ENCODE measurements at places on chromosomes 3 and 15.

GRCh38 chr15:76258460-76258859 lies 52.8 kb downstream of the ETFA start:
- no peak for DNase-seq

- DNase-seq: no peak
These were observed 9.8 kb downstream of the TMEM108 start for GRCh38 chr3:133047980-133048379.

GRCh38 chr3:133380481-133381225 lies 19.2 kb upstream of the BFSP2 start:
- no peak for DNase-seq

DNA sequence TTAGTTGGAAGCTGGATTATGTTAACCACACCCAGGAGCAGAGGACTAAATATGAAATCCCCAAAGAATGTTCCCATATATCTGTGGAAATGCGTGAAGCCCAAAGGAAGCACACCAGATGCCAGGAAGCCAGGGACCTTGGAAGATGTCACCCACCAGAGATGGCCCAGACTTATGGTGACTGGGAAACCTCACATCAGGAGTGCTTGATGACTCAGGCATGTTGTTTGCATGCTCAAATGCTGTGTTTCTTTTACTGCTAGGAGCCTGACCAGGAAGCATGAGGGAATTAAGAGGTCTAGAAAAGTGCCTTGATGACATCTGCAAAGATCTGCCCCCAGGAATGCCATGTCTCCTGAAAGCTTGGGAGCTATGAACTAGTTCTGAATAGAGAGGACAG lies 109.0 kb upstream of the SLC2A2 start:
- no peak for DNase-seq

- DNase-seq: no peak
These were observed 480.8 kb upstream of the TPRG1 start for GRCh38 chr3:188691004-188691403.

GRCh38 chr3:88076712-88077111 lies 17.7 kb downstream of the ZNF654 start:
- no peak for DNase-seq

- no peak for DNase-seq
These were observed 52.1 kb upstream of the IL12A start for GRCh38 chr3:159936541-159936940.

DNA sequence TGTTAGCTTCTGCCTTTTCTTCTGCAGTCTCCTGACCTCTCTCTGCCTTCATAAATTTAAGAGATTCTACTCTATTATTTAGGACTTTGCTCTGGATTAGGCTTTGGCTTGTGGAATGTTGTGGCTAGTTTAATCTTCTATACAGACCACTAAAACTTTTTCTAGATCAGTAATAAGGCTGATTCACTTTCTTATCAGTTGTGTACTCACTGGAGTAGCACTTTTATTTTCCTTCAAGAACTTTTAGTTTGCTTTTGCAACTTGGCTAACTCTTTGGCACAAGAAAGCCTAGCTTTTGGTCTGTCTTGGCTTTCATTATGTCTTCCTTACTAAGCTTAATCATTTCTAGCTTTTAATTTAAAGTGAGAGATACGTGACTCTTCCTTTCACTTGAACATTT lies 265.5 kb upstream of the TBC1D5 start:
- no peak for DNase-seq

DNA sequence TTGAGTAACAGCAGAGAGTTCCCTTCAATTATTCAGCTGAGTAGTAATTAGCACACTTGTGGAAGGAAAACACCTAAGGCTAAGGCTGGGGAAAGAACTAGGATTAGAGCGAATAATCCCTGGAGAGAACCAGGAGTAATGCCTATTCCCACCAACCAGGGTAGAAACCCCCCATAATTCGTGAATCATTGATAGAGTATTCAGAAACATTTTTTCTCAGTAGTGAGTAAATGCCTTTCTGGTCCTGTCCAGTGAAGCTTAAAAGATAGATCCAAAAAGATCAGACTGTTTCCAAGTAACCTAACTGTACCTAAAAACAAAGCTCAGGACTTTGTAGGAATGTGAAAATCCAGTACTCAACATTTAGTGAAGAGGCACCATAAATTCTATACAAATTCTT lies 71.2 kb downstream of the DGKG start:
- no peak for DNase-seq

Measured in bone marrow (tissue), 2 donors.